8988T (cell line): ENCODE measurements at places on chromosomes 1 and 21.

DNA sequence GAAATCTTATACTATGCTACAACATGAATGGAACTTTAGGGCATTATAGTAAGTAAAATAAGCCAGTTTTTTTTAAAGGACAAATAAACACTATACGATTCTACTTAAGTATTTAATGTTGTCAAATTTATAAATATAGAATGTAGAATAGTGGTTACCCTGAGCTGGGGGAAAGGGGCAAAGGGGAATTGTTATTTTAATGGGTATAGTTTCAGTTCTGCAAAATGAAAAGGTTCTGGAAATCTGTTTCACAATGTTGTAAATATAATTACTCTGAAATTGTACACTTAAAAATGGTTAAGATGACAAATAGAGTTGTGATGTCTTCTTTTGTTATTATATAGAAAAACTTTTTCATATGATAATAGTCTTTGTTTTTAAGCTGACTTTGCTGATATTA is 366.3 kb downstream of the MRPL39 start:
- no peak for DNase-seq

GRCh38 chr1:154784416-154784815 is 85.7 kb downstream of the KCNN3 start:
- DNase-seq: no peak

- no peak for DNase-seq
Observed at GRCh38 chr1:83641206-83641658, 357.7 kb downstream of the TTLL7 start.

DNA sequence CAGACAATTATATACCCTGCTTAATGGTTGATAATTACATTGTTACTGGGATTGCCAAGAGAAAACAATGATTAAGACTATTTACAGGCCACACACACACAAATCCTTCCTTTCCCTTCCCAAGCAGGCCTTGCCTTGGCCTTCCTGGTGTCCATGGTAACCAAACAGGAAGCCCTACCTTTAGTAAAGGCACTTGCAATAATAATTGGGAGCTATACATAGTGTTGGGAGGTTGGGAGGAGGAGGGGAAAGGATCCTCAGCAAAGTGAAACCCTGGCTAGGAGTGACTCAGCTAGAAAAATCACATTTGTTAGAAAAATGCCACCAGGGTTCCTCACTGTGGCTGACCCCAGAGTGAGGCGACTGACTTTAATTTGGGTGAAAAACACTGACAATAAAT is 122.3 kb upstream of the ADAR start:
- DNase-seq: no peak

- DNase-seq: peak; percentile 73
Observed at GRCh38 chr1:156090840-156091188, 8.5 kb upstream of the MEX3A start.

- DNase-seq: no peak
Observed at GRCh38 chr1:75985827-75986226, 53.6 kb upstream of the ASB17 start.

DNA sequence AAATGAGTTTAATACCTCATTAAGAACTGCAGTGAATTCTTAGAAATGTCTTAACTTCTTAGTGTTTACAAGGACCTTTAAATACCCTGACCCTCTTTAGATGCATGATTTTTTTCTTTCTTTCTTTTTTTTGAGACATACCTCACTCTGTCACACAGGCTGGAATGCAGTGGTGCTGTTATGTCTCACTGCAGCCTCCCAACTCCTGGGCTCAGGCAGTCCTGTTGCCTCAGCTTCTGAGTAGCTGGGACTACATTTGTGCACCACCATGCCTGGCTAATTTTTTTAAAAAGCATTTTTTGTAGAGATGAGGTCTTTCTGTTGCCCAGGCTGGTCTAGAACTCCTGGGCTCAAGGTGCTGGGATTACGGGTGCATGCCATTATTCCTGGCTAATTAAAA is 191.8 kb downstream of the RPS6KC1 start:
- DNase-seq: no peak

DNA sequence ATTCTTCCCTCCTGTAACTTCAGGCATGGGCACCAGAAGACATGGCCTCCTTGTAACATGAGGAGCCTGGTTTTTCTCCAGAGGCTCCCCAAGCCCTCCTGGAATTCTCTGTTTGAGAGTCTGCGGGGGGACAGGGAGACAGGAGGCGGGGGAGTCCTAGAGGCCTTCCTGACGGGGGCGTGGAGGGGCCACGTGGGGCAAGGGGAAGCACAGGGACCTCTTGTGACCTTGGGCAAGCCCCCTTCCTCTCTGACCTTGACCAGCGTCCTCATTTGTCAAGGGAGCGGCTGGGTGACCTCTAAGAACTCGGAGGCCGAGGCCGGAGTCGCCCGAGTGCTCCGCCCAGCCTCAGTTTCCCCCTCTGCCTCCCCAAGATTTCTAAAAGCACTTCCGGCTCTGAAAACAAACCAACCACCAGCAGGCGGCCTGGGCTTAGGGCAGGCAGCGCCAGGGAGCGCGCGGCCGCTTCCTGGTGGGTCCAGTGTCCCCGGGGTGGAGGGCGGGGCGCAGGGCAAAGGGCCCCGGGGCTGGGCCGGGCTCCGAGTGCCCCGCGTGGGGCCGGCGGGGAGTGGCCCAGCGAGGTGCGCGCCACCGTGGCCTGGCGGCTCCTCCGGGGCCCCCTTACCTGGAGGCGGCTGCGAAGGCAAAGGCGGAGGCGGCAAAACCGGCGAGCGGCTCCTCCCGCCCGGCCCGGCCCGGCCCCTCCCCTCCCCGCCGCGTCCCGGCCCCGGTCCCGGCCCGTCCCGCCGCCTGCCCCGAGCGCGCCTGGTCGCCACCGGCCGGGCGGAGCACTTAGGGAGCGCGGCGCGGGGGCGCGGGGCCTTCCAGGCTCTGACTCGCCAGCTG is at the start of gene TMCO4:
Gene TMCO4 (minus strand): TSS at position 687 of the 846 bp plus-strand sequence. CDS start 19,158 bp downstream, outside the sequence.
- DNase-seq: peak; percentile 56

GRCh38 chr1:221283532-221283931 is 404.3 kb downstream of the HLX start:
- no peak for DNase-seq

DNA sequence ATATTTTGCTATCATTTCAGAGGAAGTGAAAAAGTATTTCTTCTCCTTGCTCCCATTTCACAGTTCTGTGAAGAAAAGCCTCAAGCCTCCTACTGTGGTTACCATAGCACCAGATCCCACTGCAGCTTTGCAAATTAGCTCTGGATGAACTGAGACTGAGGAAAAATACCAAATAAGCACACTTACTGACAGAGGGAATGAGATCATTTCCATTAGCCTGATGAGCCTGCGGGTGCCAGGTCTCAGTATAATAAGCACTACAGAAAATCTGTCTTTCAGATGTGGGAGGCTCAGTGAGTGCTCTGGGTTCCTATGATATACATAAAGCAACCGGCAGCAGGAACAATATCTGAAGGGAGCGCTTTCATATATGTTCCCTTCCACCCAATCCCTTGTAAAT is 21.4 kb downstream of the XKR8 start:
- no peak for DNase-seq

GRCh38 chr1:59128784-59129227 is 168.1 kb upstream of the FGGY start:
- DNase-seq: no peak

DNA sequence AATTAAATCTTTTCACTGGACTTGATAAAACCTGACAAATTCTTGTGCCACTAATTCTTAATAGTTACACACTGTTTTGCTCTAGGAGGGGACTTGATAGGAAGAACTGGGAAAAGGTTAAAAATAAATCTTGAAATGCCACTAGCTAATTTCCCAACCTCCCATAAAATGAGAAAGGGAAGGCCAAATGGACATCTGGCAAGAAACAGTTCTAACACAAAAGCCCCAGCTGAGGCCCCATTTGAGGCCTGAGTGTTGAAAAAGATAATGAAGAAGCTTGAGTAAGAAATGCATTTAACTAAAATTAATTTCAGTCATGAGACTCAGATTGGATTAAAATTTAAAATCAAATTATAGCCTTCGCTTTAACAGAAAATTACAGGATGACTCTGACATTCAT is 11.2 kb upstream of the RAP1GAP start:
- no peak for DNase-seq
